Stimulated activated CD4-positive, alpha-beta T cell treated with anti-CD3 and anti-CD28 coated beads, Interleukin-12 subunit alpha, Interleukin-12 subunit beta, amount 100 ng/mL, for 4 hours (primary cell): ENCODE measurements at places on chromosomes 7 and 10.

- DNase-seq = no peak
Measured at GRCh38 chr10:84845628-84846261, 517.4 kb downstream of the CCSER2 start.

- no peak for DNase-seq
Measured at GRCh38 chr10:68212721-68213352, 19.1 kb downstream of the ATOH7 start.

DNA sequence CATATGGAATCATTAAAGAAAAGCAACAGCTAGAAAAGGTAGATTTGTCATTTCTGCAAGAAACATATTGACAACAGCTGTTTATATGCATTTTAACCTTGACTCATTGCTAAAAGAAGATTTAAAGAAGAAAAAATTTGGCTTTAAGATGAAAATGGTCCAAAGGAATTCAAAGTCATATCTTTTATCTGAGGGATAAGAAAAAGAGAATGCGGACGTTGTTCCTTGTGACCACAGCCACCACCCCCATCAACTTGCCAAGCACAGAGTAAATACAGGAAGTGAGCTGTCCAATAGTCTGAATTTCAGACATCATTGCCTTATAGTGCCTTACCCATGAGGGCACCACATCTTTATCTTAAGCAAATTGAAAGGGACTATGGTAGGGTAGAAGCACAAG lies 7.3 kb upstream of the CRPPA start:
- no peak for DNase-seq

- DNase-seq = no peak
Measured at GRCh38 chr7:116196947-116197346, 13.4 kb upstream of the TES start.

GRCh38 chr10:133079836-133080682 lies 7.7 kb upstream of the ADGRA1 start:
- DNase-seq = no peak

DNA sequence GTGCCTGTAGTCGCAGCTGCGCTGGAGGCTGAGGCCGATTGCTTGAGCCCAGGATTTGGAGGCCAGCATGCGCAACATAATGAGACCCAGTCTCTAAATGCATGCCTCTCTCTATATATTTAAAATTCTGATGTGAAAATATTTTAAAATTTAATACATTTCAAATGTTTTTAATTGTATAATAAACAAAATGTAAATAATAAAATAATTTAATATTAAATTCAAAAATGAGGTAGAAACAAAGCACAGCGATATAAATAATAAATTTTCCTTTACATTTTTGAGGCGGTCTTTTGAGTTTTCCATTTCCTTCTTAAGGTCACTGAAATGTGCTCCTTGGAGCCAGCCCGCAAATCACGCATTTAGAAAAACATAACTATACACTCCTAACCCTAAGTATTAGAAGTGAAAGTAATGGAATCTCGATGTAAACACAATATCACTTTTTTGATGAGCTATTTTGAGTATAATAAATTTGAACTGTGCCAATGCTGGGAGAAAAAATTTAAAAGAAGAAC lies 523 bp upstream of the CDK1 start:
- DNase-seq = no peak

GRCh38 chr7:41942468-41943093 lies 239.7 kb upstream of the INHBA start:
- no peak for DNase-seq
